Stimulated activated CD4-positive, alpha-beta T cell treated with anti-CD3 and anti-CD28 coated beads, Interleukin-2, amount 100 ng/mL, for 48 hours (primary cell): ENCODE measurements at places on chromosomes 2 and 18.
A peak's percentile ranks its signal among the peaks of the same experiment; 100 is the strongest.

DNA sequence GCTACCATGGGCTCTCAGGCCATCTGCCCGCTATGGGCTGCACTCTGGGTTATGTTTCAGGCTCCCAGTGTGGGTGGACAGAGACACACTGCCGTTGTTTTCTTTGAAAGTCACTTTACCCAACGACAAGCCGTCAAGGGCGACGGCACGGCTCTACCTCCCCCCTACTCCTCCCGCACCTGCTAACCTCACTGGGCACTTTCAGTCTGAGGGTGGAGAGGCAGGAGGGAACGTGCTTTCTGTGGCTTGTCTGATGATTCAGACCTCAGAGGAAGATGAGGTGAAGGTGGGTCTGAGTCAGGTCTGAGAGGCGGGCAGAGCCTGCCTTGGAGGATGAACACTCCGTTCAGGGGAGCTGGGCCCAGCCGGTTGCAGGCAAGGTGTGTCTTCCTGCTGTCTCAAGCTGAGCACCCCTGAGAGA, 147.6 kb upstream of the HDAC4 start:
- peak; percentile 49 for DNase-seq

- no peak for DNase-seq
These were observed 12.7 kb downstream of the CYTIP start for GRCh38 chr2:157431176-157431575.

DNA sequence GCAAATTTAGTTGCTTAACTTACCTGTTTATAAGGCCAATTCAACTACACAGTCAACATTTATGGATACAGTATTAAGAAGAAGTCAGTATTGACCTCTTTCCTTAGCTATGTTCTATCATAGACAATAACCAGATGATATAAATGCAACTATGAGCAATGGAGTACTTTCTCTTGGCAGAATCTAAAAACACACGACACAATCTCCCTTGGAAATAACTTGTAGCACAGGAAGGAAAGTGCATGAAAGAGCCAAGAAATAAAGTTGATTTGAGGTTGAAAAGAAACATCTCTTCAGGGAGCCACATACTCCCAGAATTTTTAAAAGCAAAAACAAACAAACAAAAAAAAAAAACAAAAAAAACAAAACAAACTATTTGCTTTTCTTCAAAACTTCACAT, 145.0 kb downstream of the EVA1A start:
- no peak for DNase-seq

DNA sequence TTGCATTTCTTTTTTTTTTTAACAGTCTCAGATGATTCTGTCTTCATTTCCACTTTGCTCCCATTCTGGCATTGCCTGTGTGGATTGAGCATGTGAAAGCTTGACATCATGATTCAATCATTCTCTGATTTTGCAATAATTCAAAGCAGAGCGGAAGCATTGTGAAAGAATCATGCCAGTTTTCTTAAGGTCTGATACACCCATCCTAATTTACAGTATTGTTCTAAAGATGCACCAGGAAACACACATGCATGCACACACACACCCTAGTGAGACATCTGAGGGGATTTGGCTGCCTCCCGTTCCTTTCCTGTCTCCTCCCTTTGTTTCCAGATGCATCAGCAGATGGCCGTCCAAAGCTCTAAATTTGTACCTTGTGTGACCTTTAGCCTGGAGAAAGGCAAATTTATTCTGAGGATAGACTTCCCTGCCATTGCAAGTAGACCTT, 97.3 kb downstream of the FMNL2 start:
- no peak for DNase-seq

DNA sequence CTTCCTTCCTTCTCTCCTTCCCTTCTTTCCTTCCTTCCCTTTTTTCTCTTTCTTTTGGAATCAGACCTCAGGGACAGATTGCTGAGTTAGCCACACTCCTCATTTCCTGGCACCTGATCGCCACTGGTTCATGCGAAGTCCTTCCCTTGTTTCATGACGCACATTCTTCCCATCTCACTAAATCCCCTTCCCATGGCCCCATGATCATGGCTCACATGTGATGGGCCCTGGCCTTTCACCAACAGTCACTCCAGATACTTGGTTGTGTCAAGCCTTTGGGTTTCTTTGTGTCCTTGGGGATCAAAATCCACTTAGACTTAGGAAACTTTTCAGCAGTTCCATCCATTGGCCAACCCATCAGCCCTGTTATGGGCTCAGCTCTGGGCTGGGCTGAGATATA, 23.8 kb upstream of the ASPRV1 start:
- no peak for DNase-seq

DNA sequence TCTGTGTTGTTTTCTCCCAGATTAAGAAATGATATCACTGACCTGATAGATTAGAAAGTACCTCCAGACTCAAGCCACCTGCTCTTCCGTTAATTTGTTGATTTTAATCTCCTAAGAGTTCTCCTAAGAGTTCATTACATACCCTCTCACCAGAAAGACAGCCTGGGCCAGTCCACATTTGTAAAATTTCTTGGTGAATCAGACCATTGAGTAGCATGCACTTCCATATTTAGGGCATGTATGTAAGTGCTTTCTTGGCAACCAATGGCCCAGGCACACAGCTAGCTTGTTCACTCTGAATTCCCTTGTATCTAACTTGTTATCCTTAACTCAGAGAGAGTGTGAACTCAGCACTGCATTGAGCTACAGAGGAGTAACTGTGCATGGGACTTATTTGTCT, 158.1 kb upstream of the ACAA2 start:
- DNase-seq, result no peak

DNA sequence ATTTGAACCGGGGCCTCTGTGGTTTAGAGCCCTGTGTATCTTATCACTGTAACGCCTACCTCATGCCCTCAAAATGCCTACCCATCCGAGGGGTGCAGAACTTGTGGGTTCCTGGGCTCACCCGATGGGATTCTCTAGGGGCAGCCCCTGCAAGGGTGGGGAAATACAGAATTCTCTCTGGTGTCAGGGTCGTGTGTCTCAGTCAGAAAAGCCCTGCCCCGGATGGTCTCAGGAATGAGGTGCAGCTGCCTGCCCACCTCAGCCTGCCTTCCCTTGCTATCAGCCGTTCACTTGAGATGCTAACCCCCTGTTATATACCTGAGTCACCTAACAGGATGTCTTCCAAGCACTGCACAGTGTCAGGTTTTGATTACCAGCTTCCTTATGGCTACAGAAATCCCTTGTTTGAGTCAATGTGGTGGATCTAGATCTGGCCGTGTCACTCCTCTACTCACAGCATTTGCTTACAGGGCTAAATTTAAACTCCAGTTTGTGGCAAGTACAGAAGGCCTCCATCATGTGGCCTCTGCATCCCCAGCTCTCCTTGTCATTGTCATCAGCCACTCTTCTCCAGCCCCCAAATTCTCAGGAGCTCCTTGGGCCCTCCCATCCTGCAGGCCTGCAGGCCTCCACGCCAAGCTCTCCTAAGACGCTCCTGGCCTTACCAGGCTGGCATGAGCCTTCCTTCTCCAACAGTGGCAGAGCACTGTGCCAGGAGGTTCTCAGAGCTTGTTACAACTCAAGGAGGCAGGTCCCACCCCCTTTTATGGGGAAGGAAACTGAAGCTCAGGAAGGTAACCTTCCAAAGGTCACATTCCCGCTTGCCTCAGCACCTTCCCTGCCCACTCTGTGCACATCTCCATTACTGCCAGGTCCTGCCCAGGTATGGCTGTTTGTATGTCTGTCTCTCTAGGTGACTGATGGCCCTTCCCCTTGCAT, 14.3 kb upstream of the MAP3K2 start:
- no peak for DNase-seq

- no peak for DNase-seq
These were observed 103.5 kb downstream of the CABLES1 start for GRCh38 chr18:23238651-23239349.

DNA sequence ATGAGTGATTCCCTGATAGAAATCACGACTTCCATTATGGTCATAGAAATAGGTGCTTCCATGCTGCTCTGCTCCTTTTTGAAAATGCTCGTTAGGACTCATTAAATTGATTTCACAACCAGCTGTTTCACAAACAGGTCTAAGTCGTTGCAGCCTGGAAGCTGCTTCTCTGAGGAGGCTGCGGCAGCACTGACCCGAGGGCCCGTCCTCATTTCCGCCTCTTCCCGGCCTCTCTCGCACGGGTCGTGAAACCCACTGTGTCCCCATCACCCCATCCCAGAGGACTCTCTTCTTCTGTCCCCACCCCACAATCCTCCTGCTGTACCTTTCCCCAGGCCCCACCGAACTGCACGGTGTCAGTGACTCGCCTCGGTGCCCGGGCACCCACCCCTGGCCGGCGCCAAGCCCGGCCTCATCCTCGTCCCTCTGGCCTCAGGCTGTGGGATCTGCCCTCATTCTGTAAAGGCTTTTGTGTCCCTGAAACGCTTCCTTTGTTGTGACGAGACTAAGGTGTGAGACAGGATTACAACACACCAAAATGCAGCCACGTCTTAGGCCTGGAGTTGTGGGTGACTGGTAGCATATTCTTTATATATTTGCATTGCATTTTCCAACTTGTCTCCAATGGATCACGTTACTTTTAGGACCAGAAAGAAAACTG, 112.7 kb upstream of the CTDP1 start:
- DNase-seq, result no peak

- DNase-seq, result no peak
These were observed 23.2 kb downstream of the LAMA1 start for GRCh38 chr18:7094427-7094826.

GRCh38 chr2:46800625-46801349, 114.8 kb downstream of the MCFD2 start:
- DNase-seq, result no peak

- DNase-seq, result no peak
These were observed 21.6 kb upstream of the NFE2L2 start for GRCh38 chr2:177285892-177286715.

DNA sequence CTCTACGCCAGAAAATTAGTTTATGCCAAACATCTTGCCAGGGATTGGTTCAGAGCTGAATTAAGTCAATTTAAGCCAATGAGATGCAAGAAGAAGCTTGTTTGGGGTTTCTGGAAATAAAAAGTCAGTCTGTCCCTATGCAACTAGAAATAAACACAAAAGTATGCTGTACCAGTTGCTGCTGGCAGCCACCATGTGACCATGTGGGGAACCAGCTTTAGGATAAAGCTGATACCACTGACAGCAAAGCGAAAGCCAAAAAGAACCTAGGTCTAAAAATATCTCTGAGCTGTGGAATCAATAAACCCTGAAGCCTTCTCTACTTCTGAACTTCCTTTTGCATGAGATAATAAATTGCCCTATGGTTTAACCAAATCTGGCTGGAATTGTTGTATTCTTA, 181.8 kb upstream of the PARD3B start:
- DNase-seq, result no peak

DNA sequence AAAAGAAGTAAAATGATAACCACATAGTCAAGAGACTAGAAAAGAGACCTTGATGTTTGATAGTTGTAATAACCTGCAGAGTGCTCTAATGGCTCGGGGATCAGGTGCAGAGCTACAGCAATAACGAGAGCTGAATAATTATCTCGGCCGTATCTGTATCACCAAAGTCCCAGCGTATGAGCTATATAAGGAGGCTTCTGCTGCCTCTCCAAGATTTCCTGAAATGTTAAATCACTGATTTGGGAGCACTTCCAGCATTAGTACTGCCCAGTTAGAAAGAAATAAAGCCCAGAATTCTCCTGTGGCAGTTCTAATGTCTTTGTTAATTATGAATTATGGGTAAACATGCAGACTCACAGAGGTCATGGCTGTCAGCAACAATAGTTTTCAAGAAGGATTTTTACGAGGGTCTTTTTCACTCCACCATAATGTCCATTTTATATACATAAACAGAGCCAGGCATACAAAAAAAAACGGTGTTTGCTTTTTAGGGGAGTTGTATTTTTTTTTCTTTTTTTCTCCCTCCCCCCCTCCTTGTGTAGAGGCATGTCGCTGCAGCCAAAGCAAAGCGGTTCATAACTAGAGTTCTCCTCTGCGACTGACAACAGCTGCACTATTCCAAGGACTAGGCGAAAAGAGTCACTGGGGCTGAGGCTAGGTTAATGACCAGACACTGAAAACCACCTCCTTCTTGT, 168.3 kb upstream of the VRK2 start:
- DNase-seq, result no peak

GRCh38 chr2:111050701-111051376, 69.9 kb upstream of the BCL2L11 start:
- DNase-seq, result no peak

DNA sequence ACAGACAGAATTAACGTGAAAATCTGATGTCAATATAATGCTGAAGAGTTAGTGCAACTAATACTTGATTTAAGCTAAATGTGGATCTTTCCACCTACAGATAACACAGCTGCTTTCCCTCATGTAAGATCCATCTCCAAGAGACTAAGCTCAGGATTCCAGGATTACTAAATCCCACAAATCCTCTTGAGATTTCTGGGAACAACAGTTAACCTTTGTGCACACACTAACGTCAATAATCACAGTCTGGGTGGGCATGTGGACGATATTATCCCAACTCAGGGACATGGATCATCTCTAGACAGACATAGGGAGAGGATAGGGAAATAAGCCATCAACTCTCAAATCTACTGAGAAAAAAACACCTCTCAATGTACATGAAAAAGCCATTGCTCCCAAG, 432.6 kb downstream of the SATB2 start:
- no peak for DNase-seq

GRCh38 chr2:144567745-144568144, 47.8 kb upstream of the ZEB2 start:
- no peak for DNase-seq

- DNase-seq, result no peak
These were observed 318.0 kb upstream of the NRP2 start for GRCh38 chr2:205364261-205364660.

DNA sequence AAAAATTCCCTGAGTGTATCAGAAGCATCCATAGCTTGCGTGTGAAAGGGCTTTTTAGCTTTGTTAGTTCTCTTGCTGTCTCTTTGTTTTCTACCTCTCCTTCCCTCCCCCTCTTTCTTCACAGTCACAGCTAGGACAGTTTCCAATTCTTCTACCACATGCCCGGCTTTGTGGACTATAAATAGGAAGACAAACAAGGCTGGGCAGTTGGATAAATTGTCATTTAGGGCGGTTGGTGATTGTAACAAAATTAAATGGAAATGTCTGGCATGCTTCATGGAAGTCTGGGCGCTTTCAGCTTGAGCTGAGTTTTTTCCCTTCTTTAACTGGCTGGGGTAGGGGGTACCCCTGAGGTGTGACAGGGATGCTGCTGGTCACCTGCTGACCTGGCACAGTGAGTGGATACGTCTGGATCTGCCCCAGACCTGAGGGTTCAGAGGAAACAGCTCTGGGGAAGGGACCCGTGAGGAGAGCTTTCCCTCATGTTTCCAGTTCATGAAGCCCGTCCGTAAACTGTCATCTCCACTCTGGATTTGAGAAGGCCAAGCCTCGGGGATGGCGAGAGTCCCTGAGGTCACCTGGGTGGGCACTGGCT, 29.0 kb upstream of the GIGYF2 start:
- no peak for DNase-seq

DNA sequence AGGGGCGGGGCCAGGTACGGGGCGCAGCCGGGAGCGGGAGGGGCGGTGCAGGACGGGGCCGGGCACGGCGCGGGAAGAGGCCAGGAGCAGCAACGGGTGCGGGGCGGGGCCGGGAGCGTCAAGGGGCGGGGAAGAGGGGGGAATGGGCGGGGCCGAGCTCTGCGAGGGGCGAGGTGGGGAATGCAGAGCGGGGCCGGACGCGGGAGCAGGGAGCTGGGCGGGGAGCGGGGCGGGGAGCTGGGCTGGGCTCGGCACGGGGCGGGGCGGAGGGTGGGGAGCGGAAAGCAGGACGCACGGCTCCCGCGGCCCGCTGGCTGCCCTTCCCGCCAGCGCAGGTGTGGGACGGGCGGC, at the start of gene IMPA2:
Gene IMPA2 (plus strand): TSS at position 316 of the 351 bp plus-strand sequence. CDS start 163 bp downstream, outside the sequence.
- no peak for DNase-seq
